GM12878 (cell line): ENCODE measurements at places on chromosomes 13 and 19. TPM values are rescaled to one million over a fixed set of nuclear protein-coding genes. Genes with fewer than 3 reads are reported as not detected.

DNA sequence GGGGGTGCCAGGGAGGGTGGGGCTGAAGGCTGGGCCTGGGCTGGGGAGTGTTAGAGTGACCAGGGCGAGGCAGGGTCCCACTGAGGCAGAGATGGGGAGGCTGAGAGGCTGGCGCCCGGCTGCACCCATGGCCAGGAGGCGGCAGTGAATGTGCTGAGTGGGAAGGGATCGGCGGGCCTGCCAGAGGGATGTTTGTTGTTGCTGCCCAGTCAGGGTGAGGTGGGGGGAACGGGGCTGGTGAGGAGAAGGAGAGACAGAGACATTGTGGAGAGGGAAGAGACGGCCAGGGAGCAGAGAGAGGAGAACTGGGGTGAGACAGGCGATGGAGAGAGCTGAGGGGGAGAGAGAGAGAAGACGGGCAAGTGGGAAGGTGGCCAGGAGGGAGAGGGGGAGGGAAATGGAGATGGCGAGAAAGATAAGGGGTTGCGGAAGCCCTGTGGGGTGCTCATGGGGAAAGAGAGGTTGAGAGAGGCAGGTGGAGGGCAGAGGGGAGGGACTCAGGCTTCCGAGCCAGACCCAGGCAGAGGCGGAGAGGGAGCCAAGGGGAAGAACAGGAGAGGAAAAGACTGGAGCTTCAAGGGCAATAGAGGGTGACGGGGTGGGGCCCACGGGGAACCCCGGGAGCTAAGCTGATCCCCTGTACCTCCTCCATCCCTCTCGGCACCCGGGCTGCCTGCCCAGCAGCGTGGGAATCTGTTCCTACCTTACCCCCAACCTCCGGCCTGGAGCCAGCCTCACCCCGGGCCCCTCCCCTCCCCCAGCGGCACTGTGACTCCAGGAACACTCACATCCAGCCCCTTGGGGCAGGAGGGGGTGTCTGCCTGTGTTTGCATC, 690 bp upstream of the B3GNT8 start:
- no peak for DNase-seq

DNA sequence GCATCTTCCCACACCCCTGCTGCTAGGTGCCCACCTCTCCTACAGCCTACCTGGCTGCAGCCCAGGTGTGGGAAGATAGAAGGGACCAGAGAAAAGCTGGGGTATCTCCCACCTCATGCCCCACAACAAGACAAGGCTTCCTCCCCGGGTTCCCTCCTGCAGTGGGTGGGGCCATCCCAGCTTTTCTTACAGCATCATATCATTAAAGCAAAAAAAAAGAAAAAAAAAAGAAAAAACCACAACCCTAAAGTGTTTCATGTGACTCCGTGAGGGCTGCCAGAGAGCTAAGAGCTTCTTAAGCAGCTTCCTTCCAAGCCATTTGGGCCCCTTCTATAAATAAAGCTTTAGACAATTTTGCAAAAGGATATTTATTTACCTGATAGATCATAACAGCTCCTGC, 455.4 kb upstream of the TSHZ3 start:
- DNase-seq, result no peak

Gene CGB5
- not detected in 2 replicates for polyA plus RNA-seq

Gene SULT2B1
- polyA plus RNA-seq, result 0.14 TPM in 1 of 2 replicates, not detected in the other
